HT-29 (cell line): ENCODE measurements at places on chromosomes 4 and X.

GRCh38 chrX:17829566-17829965 lies 31.5 kb downstream of the RAI2 start:
- no peak for DNase-seq

- DNase-seq = no peak
Measured at GRCh38 chrX:2848871-2849301, 20.2 kb downstream of the GYG2 start.

DNA sequence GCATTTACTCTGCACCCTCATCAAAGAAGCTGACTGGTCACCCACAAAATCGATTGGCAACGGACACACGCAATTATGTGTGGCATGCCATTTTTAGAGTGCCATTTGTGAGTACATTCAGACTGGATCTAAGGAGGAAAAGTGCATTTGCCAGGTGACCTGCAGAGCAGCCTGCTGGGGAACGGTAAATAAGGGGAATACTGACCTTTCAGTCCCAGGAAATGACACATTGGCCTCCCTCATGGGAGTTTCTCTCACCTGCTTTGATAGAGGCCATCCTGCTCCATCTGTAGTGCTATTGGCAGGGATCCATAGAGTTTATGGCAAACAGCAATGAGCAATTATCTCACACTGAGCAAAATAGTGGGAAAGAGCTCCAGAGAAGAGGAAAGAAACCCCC lies 127.8 kb downstream of the DDX53 start:
- no peak for DNase-seq

GRCh38 chr4:164571593-164572390 lies 182.1 kb upstream of the SMIM31 start:
- DNase-seq = no peak

DNA sequence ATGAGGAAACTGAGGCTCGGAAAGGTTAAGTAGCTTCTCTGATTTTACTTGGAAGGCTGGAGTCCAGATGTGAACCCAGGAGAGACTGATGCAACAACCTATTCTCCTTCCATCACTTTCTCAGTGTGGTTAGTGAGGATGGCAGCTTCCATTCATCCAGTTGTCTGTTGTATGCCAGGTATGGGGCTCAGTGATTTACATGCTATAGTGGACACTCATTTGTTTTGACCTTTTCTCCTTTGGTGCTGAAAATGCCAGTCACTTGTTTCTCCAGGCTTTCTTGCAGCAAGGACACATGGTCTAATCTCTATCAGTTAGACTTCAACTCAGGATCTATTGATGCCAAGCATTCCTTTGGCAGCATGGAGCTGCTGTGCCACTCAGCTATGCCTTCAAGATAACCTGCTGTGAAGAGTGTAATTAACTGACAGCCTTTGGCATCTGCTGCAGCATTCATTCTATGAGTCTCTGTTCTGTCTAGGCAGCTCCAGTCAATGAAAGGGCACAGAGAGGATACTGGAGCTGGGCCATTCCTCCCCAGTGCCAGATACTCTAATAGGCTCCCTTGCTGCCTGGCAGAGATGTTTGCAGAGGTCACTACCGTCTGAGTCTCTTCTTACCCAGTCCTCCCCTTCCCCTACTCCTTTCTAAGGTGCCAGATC lies 11.0 kb upstream of the CWH43 start:
- DNase-seq = no peak

DNA sequence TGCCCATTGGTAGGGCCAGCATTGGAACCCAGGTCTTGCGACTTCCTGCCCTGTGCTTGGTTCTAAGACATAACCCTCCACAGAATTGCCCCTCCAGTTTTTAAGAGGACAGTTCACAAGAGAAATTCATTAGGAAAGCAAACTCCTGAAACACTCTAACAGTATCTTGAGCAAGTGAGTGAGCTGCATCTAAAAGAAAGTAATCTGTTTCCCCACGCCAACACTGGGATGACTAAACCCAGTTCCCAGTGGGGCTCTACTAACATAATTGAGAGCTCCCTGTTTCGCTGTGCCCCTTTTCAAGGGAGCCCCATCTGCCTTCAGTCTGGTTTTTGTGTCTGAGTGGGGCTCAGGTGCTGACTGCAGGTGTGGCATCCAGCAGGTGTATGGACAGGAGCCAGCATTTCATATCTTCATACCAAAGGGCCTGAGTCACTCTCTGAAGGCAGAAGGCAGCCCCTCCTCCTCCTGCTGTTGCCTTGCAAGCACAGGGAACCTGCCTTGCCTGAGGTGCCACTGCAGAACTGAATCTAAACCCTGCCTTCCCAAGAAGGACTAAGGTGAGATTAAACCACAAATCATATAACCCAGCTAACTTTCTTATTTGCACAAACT lies 8.0 kb downstream of the AMOT start:
- peak; percentile 61 for DNase-seq

GRCh38 chrX:63250253-63250868 lies 100.8 kb downstream of the SPIN4 start:
- DNase-seq = peak; percentile 88

DNA sequence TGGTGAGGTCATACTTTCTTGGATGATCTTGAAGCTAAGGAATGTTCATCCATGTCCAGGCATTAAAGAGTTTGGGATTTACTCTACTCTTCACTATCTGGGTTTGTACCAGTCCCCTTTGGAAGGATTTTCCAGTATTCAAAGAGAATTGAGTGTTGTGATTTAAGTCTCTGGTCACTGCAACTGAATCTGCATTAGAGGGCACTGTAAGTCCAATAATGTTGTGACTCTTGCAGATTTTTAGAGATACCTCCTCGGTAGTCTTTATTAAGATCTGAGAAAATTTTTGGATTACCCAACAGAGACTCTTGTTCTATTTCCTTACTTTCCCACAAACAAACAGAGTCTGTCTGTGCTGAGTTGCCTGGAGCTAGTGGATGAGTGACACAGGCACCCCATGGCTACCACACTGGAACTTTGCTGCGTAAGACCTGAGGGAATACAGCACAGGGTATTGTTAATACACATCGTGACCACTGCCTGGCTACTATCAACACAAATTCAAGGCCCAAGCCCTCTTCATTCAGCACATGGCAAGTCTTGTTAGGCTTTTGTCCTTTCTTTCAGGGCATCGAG lies 357.1 kb upstream of the KLHL4 start:
- no peak for DNase-seq

DNA sequence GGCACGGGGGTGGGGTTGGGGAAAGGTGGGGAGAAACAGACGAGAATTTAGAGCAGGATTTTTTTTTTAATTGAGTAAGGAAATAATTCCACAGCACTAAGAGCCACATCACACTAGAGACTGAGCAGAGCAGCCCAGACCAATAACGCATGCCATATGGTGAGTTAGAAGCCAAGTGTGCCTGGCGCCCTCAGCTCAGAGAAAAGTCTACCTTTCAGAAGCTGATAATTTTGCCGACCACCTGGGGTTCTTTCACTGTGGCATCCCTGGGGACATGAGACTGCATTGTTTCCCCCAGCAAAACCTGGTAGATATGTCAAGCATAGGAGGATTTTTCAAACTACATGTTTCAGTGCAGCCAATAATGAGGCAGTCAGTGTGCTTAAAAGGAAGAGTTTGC lies 516.8 kb downstream of the SMARCA1 start:
- DNase-seq = no peak

DNA sequence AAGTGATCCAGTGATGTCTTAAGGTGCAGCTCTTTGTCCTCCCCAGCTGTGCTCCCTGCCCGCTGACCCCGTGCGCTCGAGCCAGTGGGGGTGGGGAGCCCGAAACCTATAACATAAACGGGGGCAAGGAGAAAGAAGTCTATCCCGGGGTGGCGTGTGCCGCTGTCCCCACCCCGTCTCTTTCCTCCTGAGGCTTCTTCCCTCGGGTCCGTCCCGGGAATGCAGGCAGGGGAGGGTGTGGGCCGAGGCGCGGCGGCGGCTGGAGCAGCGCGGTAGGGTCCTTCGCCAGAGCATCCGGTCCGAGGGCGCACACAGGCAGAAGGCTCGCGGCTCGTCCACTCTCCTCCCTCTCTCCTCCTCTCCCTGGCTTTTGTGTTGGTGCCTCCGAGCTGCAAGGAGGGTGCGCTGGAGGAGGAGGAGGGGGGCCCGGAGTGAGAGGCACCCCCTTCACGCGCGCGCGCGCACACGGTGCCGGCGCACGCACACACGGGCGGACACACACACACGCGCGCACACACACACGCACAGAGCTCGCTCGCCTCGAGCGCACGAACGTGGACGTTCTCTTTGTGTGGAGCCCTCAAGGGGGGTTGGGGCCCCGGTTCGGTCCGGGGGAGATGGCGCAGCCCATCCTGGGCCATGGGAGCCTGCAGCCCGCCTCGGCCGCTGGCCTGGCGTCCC lies at the start of gene RAB33A:
TSS of gene RAB33A (plus strand) at position 517 of the 681 bp plus-strand sequence. CDS start at position 618, 101 bp downstream.
- DNase-seq = no peak

DNA sequence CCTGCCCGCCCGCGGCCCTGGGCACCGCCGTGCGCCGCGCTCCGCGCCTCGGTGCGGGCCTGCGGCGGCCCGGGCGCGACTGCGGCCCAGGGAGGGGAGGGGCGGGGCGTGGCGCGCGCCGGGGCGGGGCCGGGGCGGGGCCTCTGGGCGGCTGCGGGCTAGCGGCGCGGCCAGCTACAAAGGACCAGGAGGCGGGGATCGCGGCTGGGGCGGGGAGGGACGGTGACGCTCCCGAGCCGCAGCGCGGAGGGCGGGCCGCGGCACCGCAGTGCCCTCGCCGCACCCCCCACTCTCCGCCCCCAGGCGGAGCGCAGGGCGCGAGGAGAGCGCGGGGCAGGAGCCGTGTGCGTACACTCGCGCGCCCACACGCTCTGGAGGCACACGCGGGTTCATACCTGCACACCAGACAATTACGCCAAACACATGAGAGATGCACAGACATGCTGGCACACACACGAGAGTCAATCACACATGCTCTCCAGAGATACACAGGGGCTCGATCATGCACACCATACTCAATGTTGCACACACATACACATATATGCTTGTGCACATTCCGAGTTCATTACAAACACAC lies at the start of gene CRMP1:
TSS of gene CRMP1 (minus strand) at position 83 of the 577 bp plus-strand sequence. CDS start 117 bp downstream, outside the sequence.
- no peak for DNase-seq

GRCh38 chr4:100168521-100168920 lies 21.7 kb downstream of the DDIT4L start:
- no peak for DNase-seq

GRCh38 chr4:24024157-24024556 lies 134.3 kb upstream of the PPARGC1A start:
- DNase-seq = no peak

GRCh38 chr4:115334736-115335411 lies 221.5 kb upstream of the NDST4 start:
- no peak for DNase-seq

- DNase-seq = no peak
Measured at GRCh38 chr4:139774759-139775487, 109.3 kb downstream of the MGST2 start.

DNA sequence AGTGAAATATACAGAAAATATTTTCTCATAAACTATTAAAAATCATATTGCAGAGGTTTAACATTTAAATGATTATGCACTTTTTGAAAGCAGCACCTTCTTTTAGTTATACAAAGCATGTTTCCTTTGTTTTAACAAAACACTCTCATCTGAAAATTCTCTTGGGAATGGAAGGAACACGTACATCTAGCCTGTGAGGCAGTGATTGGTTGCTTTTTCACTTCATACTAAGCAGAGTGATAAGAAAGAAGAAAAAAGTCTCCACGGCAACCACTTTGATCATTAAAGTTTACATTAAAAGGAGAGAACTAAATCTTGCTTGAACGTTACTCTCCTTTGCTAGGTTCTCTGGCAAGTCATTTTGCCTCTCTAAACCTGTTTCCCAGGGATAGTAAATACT lies 41.7 kb upstream of the H2AZ1 start:
- DNase-seq = no peak

DNA sequence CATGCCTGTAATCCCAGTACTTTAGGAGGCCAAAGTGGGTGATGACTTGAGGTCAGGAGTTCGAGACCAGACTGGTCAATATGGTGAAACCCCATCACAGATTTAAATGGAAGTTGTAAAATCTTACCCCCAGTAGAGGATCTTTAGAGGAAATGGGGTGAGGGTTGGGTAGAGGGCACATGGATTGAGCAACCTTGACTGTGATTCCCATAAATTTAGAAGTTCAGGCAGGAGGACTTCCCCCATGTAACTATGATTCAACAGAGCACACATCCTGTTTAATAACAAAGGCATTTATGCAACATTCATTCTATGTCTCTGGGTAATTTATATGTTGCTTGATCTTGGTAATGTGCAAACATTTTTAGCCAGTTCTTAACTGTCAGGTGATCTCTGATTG lies 143.1 kb downstream of the RBM47 start:
- DNase-seq = no peak

GRCh38 chr4:109010521-109010920 lies 247.7 kb upstream of the ETNPPL start:
- DNase-seq = no peak

DNA sequence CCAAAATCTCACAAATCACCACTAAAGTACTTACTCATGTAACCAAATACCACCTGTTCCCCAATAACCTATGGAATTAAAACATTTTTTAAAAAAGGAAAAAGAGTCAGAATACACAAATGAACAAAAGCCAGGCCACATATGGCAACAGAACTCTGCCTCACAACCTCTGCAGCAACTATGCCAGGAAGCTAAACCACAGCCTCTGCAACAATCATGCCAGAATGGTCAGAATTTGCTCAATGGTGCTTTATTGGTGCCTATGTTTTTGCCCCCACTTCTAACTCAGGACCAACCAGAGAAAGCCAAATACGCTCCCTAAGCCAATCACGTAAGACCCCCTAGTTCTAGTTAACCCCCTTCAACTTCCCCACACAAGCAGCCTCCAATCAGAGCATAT lies 69.6 kb downstream of the HOPX start:
- DNase-seq = no peak

- DNase-seq = no peak
Measured at GRCh38 chrX:144681501-144681900, 565.8 kb upstream of the SPANXN1 start.

DNA sequence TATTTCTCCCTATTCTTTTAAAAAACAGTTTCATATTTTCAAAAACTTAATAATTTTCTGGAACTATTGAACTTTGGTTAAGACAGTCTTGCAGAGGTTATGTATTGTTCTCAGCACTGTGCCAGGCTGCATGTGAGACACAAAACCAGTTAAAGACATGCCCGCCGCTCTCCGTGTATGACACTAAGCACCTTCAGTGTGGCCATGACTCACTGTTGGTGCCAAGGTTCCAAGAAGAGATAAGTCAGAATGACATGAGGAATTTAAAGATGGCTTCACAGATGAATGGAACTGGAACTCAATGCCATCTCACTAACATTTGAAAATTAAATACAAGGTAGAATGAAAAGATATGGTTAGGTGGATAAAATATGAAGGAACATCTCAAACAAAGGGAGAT lies 525.5 kb upstream of the ZFP42 start:
- no peak for DNase-seq

- peak; percentile 9 for DNase-seq
Measured at GRCh38 chr4:78207951-78208350, 150.8 kb downstream of the FRAS1 start.

DNA sequence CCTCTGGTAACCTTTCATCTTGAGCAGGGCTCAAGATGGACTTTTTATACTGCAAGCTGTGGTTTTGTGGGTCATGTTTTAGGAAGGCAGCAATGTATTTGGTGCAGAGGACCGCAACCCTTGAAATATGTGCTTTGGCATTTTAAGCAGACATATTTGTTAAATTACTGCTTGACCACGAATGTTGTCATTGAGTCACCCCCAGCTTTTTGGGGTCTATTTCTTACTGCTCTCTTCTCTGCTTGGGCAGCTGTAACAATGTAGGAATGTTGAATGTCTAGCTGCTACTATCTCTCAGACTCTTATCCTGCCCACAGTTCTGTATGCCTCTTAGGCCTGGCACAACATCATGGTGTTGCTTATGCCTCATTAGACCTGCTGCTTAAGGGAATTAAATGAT lies 6.0 kb downstream of the RBPJ start:
- DNase-seq = no peak

GRCh38 chr4:53478671-53479456 lies 101.4 kb downstream of the FIP1L1 start:
- no peak for DNase-seq

GRCh38 chr4:188005561-188005960 lies 10.0 kb downstream of the ZFP42 start:
- no peak for DNase-seq
